CD4-positive, alpha-beta T cell treated with Interleukin-15 for 4 hours (primary cell): ENCODE measurements at places on chromosomes 2 and 18.

DNA sequence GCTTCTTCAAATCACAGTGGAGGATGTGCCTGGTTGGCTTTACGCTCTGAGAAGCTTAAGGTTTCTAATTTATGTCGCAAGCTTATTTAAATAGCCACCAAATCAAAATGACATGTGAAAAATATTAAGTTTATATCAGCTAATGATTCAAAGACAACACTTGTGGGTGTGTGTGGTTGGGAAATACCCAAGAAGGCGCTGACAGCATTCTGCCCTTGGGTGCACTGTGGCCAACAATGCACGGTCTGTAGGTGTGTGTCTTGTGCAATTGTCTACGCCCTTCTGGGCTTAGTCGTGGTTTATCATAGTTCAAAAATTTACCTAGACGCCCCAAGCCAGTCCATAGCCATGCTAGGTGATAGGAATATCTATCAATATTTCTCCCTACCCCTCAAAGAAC is 60.9 kb downstream of the KCTD1 start:
- DNase-seq: no peak

GRCh38 chr2:218547511-218547910 is 20.6 kb downstream of the USP37 start:
- no peak for DNase-seq

DNA sequence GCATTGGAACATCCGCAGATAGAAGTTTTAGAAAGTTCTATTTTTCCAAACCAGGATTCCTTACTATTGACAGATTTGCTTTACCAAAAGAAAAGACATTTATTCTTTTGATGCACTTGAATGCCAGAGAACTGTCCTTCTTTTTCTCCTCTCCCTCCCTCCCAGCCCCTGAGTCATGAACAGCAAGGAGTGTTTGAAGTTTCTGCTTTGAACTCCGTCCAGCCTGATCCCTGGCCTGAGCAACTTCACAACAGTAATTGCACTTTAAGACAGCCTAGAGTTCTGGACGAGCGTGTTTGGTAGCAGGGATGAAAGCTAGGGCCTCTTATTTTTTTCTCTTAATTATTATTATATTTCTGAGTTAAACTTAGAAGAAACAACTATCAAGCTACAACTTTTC is 33.6 kb downstream of the APCDD1 start:
- DNase-seq: no peak

DNA sequence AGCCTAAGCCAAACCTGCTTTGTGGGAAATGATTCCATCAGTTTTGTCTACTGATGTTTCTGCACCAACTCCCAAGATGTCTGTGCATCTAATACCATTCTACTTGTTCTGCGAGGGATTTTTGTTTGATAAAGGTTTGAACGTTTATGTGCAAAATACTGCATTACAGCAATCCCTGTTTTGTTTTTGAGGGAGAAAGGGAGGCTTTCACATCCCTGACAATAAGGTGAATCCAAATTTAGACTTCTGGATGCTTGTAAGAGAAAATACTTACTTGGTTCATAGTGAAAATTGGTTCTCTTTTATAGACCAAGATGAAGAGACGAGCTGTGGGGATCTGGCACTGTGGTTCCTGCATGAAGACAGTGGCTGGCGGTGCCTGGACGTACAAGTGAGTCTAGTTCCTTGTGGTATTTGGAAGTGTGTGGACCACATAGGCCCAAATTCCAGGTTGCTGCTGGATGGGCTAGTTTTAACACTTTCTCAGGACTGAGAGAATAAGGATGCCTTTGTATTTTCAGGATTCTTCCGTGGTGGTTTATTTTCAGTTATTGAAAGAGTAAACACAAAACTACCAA is 1.1 kb downstream of the RPL37A start:
- no peak for DNase-seq

GRCh38 chr2:33535421-33535820 is 59.0 kb downstream of the RASGRP3 start:
- DNase-seq: no peak

DNA sequence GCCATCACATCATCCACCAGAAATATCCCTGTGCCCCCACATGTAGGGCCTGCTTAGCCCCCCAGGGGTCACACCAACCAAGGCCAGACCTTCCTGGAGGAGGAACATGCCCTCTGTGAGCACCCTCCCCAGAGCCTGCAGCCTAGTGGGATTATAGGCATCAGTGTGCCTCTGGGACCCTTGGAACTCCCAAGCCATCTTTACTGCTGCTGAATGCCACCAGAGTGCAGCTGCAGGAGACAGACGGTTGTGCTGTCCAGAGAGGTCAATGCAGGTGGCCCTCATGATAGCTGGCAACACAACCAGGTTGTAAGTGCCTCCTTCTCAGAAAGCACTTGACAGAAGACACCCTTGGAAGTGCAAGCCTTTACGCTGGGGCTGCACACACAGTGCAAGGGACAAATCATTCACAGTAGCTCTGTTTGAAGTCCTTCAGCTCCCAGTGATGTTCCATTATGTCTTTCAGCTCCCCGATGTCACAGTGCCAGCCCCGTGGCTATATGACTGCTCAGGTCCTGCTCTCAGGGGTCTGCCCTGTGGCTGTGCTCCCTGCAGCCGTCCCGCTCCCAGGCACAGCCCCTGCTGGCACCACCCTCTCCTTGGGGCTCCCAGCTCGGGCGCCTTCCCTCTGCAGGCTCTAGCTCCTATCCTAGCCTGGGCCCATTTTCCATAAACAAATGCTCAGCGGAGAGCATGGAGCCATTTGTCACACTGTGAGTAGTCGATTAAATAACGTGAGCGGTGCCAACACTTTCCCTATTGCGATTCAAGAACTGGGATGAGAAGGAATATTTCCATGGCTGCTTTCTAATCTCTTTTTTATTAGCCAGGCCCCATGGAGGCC is 65.1 kb downstream of the EDAR start:
- DNase-seq: no peak

- DNase-seq: no peak
These were observed 111.5 kb downstream of the MBP start for GRCh38 chr18:77021075-77021474.

DNA sequence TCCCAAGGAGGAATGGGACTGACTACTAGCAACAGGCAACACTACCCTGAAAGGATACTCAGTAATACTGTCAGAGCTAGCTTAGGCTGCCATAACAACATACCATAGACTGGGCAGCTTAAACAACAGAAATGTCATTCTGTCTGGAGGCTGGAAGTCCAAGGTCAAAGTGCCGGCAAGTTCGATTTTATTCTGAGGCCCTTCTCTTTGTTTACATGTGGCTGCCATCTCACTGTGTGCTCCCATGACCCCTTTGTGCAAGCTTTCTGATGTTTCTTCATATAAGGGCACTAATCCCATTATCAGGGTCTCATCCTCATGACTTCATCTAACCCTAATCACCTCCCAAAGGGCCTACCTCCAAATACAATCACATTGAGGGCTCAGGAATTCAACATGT is 30.7 kb upstream of the SCG2 start:
- DNase-seq: no peak

DNA sequence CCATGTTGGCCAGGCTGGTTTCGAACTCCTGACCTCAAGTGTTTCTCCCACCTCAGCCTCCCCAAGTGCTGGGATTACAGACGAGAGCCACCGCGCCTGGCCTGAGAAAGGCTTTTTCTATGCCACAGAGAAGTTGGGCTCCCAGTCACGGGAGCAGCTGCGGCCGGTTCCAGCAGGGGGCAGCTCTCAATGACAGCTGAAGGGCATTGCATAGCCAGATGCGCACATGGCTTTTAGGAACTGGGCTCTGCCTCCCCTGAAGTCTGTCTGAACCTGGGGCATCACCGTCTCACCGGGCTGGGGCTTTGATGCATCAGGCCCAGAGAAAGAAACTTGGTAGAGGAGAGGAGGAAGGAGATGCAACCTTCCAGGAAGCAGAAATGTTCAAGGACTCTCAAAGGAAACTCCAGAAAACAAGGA is 84.2 kb upstream of the LAPTM4A start:
- no peak for DNase-seq

DNA sequence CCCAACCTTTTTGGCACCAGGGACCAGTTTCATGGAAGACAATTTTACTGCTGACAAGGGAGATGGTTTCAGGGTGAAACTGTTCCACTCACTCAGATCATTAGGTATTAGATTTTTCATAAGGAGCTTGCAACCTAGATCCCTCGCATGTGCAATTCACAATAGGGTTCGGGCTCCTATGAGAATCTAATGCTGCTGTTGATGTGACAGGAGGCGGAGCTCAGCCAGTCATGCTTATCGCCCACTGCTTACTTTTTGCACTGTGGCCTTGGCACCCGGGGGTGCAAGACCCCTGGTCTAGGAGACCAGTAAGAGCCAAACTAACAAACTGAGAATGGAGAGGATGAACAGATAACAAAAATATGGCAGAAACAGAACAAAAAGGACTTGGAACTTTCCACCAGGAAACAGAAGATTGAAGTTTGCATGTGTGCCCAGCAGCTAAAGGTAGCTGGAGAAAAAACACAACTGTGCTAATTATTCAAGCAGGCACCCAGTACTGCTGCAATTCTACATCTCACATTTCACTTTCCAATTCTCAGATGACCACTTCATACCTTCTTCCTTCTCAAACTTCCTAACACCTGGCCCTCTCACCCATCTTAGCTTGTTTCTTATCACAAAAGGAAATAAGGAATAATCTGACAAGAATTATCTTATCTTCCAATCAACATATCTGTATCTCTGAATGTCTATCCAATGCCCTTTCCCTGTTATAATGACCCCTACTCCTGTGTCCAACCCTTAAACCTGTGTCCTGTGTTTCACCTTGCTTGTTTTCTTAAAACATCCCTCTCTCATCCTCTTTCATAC is 24.8 kb downstream of the SP3 start:
- no peak for DNase-seq
